CD8-positive, alpha-beta T cell (primary cell): ENCODE measurements at places on chromosomes 2 and 18.

- no peak for DNase-seq
Observed at GRCh38 chr2:69007603-69008002, 5.4 kb upstream of the ANTXR1 start.

GRCh38 chr2:217701622-217702021 is 301.2 kb downstream of the TNS1 start:
- DNase-seq: no peak

GRCh38 chr2:96154506-96155380 is 9.5 kb upstream of the DUSP2 start:
- no peak for DNase-seq

- DNase-seq: no peak
Observed at GRCh38 chr2:124080281-124081153, 55.4 kb downstream of the CNTNAP5 start.

DNA sequence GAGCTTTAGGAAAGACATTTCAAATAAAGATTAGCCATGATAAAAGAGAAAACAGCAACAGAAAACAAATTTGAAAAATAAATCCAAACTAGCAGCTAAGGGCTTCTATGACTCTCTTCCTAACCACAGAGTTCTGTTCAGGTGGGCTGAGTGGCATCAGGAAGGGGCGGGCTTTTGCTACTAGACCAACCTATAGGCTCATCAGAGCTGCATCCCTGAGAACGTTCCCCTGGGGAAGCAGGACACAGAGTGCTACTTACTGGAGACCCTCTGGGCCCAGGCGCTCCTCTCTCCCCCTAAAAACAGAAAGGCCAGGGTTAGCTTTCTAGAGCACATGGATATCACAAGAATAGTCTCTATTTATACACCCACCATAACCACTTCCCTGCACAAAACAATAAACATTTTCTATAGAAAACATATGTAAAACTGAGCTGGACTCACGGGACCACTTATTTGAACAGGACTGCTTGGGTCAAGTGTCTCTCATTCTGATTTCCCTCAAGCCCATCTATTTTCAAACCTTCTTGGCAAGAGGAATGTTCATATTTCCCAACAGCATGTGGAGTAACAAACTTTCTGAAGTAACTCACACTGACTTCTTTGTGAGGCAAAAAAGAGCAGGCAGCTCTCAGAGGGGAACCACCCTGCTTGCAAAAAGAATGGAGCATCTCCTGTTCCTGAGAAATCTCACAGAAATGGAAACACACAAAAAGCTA is 78.9 kb upstream of the LMAN1 start:
- DNase-seq: no peak

DNA sequence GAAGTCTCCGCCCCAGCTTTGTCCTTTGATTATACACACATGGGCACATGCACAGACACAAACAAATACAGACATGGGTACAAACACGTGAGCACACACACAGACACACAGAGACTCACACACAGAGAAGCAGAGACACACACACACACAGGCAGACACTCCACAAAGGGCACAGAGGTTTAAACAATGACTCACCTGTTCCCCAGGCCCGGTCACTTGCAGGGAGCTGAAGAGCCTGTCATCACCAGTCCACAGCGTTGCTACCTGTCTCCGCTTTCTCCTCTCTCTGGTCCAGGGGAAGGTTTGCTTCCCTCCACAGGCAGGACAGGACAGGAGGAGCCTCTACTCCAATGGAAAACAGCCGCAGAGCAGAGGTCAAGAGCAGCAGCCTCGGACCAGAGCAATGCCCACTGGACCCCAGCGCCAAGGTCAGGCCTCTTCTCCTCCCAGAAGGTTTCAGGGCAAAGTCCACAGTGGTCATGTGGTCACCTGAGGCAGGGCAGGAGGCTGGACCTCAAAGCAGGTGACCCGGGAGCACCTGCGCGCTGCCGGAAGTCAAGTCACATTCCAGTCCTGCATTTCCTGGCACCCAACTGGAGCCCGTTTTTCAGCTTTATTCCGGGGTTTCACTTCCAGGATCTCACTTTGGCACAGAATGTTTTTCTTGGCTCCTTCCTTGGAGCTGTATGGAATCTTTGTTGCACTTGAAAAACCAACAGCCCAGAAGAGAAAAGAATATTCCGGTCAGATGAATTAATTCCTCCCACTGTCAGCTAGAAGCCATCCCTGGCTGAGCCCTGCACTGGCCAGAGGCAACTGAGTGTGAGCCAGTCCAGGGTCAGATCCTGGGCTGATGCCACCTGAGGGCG is at the start of gene RAB17:
Gene RAB17, minus strand, starts transcription at position 463 of the 869 bp plus-strand sequence. CDS start 4,580 bp downstream, outside the sequence.
- DNase-seq: no peak

GRCh38 chr2:150136893-150137292 is 350.6 kb downstream of the RND3 start:
- DNase-seq: no peak

DNA sequence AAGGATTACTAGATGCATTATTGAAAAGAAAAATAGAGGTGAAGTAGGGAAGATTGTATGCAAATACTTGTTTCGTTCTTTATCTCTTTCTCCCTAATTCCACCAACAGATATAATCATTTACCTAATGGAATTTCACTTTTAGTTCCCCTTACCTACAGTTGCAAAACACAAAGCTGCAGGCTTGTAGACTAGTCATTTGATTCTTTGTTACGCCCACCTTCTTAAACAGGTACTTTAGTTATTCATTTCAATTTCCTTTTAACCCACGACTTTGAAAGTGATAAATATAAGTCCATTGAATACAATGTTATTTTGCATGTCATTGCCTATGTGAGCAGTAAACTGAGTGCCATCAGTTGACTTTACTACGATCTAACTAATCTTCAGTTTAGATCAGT is 3.9 kb upstream of the HRH4 start:
- DNase-seq: no peak
